ENCODE measurements at places on chromosomes 6 and 20.

GRCh38 chr6:12291839-12292604, 1.9 kb downstream of the EDN1 start:
- no peak for DNase-seq

DNA sequence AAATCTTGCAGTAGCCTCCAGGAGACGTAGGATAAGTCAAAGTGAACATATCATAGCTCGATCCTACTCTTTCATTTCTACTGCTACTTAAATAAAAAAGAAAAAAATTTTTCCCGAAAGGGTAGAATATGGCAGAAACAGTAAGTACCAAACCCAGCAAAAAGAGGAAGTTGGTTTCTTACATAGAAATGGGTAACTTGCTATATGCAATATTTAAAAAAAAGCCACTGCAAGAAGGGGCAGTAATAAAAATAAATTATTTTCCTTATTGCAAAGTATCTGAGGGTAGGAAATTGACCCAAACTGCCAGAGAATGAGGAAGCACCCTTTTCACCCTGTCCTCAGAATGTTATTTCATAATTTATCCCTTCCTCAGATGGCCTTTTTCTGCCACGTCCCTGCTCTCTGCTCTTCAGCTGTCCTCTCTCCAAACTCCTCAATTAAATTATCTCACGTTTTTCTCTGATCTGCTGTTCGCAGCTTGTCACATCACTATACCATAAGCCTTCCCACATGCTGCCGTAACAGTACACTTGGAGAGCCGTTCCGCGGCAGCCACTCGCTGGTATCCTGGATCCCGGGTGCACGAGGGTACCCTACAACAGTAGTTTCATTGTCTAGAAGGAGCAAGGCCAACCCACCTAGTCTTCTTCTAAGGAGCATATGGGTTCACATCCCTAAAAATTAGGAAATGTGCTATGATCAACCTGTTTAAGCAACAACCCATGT, 149.6 kb downstream of the BACH2 start:
- DNase-seq: no peak

GRCh38 chr6:168130697-168131371, 51.8 kb upstream of the FRMD1 start:
- no peak for DNase-seq

GRCh38 chr6:25709761-25710160, 44.8 kb upstream of the SLC17A4 start:
- DNase-seq: no peak

GRCh38 chr6:49526598-49526997, 23.9 kb upstream of the C6orf141 start:
- DNase-seq: no peak

DNA sequence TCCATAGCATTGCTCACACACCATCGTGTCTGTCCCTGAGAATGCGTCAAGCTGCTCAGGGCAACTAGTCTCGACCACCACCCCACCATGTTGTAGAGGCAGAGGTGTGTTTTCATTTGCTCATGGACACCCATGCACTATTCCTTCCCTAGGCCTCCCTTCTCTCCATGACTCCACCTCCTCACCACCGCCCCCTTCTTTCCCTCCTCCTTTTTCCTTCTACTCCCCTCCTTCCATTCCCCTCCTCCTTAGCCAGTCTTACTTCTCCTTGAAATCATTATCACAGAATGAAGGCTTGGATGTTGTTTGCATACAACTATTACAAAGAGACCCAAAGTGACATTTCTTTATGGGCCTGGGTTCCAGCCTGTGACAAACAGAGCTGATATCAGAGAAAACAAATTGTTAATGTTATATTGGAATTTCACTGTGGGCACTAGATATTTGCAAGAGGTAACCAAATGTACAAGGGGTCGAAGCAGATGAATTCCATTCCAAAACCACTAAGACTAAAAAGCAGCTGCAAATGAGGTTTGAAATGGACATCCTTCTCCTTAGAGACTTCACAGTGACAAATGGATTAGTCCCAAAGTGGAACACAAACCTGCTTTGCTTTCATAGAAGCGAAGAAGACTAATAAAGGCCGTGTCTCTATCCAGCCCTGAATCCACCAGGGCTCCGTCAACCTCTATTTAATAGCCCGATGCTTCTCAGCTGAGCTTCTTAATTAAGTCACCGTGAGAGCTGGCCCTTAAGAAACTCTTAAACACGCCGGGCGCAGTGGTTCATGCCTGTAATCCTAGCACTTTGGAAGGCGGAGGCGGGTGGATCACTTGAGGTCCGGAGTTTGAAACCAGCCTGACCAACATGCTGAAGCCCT, 275.8 kb upstream of the SULF2 start:
- DNase-seq: no peak

- DNase-seq: no peak
Measured at GRCh38 chr20:25227317-25227831, 20.5 kb upstream of the PYGB start.

GRCh38 chr20:51426718-51427650, 115.5 kb downstream of the NFATC2 start:
- no peak for DNase-seq

DNA sequence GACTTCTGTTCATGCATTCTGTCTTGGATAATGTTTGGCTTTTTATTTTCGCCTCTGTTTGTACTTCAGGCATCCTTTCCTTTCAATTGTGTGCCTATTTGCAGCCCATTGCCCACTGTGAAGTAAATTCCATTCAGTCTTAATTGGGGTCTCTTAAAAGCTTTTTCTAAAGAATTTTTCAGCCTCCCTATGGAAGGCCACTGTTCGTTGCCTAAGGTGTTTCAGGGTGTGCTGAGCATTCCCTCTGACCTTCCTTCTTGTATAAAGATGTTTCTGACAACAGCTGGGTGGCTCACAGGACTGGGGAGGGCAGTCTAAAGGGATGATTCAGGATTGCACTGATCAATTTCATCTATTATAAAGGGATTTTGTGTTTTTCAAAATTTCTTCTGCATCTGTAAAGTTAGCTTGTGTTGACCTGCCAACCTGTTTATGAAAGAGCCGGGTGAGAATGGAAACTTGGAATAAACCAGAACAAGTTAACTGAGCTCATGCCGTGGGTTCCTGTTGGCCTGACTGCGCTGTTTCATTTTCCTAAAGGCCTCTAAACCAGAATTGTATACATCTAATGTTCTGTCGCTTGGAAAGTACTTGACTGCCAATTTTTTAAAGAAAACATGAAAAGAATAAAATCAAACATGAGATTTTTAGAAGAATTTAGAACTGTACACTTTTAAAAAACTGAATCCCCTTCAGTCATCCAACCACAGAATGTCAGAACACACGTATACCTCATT, 14.3 kb downstream of the PHACTR2 start:
- DNase-seq: no peak

DNA sequence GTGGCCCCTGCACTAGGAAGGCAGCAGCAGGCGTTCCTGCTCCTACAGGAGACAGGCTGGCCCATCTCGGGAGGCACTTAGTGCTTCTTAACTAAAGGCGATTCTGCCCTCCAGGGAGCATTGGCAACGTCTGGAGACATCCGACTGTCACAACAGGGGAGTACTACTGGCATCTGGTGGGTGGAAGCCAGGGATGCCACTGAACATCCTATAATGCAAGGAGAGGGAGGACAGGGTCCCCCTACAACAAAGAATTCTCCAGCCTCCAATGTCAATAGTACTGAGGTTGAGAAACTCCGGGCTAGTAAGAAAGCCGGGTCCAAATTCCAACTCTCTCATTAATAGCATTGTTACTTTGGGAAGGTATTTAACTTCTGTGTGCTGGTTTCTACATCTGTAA, 119.4 kb upstream of the ARMC2 start:
- no peak for DNase-seq

- no peak for DNase-seq
Measured at GRCh38 chr6:167467793-167468431, 143.0 kb downstream of the TTLL2 start.

DNA sequence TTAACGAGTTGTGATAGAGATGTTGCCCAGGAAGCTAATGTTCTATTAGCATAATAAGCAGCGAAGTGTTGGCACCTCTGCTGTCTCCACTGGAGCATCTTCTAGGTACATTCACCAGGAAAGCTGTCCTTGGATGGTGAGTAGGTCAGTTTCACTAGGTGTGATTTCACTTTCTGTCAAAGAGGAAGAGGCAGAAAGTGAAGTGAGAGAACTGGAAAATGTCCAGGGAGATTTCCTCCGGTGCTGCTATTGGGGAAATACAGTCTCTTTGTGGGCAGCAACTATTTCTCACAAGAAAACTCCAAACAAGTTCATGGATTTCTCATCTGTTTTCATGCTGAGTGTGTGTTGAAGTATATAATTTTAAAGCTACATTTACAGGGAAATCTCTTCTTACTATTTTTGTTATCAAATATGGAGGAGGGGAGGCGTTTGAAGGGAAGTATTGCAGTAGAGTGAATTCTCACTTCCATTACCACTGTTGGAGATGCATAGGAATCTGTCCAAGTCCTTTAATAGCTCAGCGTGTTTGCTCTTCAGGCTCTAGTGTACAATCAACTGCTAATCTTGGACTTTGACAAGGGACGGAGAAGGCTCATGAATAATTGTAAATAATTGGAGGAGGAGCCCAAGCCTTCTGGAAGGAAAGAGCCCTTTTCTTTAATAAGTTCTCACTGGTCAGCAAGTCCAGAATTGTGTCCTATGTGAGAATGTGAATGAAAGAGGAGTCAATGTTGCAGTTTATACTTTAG, 16.1 kb upstream of the TSBP1 start:
- DNase-seq: no peak

DNA sequence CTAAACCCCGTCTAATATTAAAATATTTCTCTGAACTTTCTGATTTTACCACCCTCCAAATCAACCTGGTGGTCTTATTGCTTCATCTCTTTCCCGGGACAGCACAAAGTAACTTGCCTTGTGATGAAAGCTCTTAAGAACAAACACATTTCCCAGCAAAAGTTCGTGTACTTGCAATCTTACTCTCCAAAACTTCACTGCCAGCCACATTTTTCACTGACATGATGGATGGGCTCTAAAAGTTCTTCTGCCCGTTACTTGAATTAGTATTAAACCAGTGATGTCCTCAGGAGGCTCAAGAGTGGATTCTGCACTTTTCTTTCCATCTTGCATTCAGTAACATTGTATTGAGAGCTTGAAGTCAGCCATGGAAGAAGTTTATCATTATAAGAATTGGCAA, 731.6 kb upstream of the GJE1 start:
- DNase-seq: no peak

- DNase-seq: no peak
Measured at GRCh38 chr20:40538131-40538530, 150.9 kb downstream of the MAFB start.

DNA sequence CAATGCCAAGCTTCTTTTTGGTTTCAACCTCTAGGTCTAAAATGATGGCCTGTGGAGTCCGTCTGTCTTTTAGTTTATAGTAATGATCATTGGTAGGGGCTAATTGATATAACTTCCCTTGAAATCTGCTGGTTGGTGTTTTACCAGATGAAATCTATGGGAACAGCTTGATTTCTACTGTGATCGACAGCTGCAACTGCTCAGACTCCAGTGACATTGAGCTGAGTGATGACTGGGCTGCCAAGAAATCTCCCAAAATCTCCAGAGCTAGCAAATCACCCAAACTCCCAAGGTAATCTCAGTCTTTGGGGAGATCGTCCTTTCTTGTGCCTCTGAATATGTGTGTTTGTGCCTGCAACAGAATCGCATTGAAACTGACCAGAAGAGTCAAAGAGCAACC, 70.5 kb upstream of the TMEM181 start:
- no peak for DNase-seq

GRCh38 chr6:158661156-158661685, 11.4 kb downstream of the SYTL3 start:
- DNase-seq: no peak

GRCh38 chr20:60304931-60305330, 346.7 kb downstream of the CDH26 start:
- no peak for DNase-seq

GRCh38 chr6:63805808-63806572, 170.4 kb downstream of the PHF3 start:
- DNase-seq: no peak

GRCh38 chr6:10838794-10839333, 525 bp upstream of the MAK start:
- DNase-seq: no peak

DNA sequence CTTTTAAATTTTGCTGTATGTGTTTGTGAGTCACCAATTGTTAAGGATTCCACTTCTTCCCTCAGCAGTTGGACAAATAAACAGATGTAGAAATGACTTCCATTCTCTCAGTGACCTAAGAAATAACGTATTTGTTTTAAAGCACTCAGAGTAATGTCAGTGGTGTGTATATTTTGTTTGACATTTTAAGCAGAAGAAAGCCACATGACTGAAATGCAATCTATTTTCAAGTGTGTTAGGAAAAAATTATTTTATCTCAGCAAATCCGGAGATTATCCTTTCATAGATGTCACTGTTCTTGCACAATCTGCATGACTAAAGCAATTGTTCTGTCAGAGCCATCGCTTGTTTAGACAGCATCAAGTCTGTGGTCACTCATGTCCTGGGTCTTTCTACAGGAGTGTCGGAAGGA, 77.1 kb downstream of the JAG1 start:
- DNase-seq: no peak

GRCh38 chr6:105194106-105194505, 14.3 kb upstream of the POPDC3 start:
- DNase-seq: no peak

DNA sequence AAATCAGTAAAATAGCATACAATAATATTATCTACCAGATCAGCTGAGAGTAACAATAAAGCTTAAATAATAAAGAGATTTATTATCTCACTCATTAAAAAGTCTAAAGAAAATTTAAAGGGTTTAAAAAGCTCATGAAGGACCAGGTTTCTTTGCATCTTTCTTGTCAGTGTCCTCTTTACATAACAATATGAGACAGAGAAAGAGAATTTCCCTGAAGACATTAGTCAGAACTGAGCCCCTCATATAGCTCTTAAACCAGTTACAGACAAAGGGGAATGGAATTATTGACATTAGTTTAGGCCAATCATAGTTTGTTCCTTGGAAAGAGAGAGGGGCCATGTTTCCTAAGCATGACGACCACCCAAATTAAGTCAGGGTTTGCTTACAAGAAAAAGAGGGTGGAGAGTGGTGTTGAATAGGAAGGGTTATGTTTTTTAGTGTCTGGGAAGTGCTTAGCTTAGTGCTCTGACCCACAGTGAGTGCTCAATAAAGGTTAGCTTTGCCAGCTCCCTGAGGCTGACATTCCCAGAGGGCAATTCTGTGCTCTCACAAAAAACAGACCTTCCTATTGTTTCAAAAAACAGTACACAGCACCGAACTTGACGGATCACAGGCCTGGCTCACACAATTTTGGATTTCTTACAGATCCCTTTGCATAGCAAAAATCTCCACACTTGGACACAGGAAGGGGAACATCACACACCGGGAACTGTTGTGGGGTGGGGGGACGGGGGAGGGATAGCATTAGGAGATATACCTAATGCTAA, 3.6 kb upstream of the PLCB1 start:
- no peak for DNase-seq

DNA sequence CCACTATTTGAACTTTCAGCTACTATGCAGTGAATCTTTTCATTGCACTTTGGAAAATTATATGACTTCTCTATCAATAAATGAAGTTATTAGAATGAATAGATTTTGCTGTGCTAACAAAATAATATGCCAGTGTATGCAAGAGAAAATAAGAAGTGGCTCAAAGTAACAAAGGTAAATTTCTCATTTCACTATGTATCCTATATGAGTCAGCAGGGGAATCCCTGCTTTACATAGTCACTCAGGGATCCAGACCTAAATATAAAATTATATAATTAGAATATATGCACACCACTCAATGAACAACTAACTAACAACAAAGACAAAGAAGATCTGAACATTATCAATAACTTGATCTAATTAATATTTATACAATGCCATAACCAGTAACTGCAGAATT, 390.8 kb upstream of the IRAK1BP1 start:
- no peak for DNase-seq
